Activated naive CD4-positive, alpha-beta T cell treated with anti-CD3 and anti-CD28 coated beads, Interleukin-2, amount 50 U/mL, for 16 hours (primary cell): ENCODE measurements at places on chromosomes 16 and 17.

GRCh38 chr17:35709874-35710273 lies 21.6 kb upstream of the RASL10B start:
- DNase-seq, result no peak

GRCh38 chr16:20181949-20182348 lies 108.3 kb upstream of the GPR139 start:
- no peak for DNase-seq

DNA sequence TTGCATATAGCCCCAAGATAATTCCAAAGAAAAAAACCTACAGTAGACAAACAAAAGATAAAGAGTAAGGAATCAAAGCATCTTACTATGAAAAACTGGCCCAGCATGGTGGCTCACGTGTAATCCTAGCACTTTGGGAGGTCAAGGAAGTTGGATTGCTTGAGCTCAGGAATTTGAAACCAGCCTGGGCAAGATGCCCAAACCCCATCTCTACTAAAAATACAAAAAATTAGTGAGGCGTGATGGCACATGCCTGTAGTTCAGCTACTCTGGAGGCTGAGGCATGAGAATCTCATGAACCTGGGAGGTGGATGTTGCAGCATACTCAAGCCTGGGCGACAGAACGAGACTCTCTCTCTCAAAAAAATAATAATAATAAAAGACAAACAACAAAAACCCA lies 764.7 kb upstream of the KIF2B start:
- no peak for DNase-seq

DNA sequence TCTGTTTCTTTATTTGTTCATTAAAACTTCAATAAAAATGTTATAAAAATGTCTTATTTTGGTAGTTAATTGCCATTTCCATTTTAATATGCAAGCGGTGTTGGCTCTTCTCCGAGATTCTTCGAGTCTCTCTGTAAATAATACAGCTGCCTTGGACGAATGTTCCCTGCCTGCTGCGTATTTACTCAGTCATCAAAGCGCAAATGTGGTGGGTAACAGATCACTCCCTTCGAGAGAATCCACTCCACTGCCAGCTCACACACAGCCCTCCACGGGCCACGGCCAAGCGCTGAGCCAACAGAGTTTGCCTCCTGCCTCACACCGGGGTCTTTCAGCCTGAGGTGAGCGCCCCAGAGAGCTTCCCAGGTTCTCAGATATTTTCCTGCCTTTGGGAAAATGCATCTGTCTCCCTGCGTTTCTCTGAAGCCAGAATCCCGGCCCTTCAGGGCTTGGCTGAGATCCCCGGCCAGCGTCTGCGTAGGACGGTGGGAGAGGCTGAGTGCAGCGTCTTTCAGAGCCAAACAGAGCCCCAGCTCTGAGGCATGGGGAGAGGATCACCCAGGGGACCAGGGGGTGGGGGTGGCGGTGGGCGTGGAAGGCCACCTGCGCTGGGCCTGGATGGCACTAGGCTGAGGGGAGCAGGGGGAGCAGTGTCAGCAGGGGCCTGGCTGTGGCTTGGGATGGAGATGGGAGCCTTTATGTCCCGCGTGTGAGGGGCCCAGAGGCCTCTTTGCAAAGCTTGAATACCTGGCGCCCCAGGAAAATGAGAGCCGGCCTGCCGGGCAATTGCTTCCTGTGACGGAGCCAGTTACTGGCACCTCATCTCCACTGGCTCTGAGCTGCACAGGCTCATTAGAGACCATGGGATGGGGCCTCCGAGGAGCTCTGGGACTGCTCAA lies 248.7 kb downstream of the RBFOX3 start:
- no peak for DNase-seq

- peak; percentile 28 for DNase-seq
Measured at GRCh38 chr17:2025622-2026309, 632 bp upstream of the RTN4RL1 start.

GRCh38 chr17:51674579-51675255 lies 414.4 kb downstream of the UTP18 start:
- DNase-seq, result no peak

DNA sequence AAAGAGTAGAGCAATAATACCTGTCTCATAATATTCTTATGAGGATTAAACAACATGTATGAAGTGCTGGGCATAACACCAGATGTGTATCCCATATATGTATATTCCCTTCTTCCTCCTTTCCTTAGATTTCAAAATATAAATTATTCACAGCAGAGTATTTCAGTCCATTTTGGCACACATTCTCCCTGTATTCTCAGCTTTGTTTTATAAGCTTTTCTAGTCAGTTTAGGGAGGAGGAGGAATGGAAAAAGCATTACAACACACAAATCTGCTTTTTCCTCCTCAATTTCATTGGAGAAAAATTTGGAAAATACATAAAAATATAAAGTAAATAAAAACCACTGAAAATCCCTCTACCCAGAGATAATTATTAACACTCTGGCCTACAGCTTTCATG lies 46.6 kb upstream of the CORO6 start:
- no peak for DNase-seq
